ENCODE measurements at places on chromosomes 12 and 14.
A peak's percentile ranks its signal among the peaks of the same experiment; 100 is the strongest.

GRCh38 chr12:131142891-131143657 lies 189.4 kb downstream of the ADGRD1 start:
- no peak for DNase-seq

GRCh38 chr12:116143909-116144308 lies 133.6 kb downstream of the MED13L start:
- no peak for DNase-seq

- DNase-seq, result no peak
Observed at GRCh38 chr12:58242796-58243630, 301.6 kb downstream of the ATP23 start.

DNA sequence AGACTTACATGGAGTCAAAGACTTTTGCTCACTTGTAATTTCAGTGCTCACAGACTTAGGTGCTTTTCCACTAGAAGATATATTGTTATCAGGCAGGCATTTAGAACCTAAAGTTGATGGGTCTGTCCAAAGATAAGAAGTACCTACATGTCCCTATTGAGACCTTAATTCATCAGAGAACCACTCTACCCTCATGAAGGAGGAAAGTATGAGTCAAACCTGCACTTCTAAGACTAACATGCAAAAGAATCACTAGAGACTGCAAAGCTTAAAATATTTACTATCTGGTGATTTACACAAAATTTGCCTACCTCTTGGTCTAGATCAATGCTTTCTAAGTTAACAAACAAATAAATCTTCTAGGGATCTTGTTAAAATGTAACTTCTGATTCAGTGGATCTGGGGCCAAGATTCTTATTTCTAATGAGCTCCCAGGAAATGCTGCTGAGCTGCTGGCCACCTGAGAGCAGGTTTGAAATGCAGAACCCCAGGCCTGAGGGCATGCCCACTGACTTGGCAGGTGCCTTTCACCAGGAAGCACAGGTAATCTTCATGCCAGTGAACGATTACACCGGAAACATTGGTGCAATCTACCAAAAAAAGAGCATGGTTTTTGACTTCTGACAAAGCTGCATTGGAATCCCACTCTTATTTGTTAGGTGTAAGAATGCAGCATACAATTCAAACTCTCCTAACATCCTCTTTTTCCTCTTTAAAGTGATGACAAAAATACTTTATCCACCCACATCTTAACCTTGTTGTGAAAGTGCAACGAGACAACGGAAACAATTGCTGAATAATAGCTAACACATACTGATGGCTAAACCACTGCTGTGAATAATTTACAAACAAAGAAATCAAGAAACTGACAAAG lies 214.2 kb downstream of the ADAMTS20 start:
- DNase-seq, result no peak

- DNase-seq, result peak; percentile 50
Observed at GRCh38 chr12:49331380-49332222, 5.4 kb downstream of the C1QL4 start.

DNA sequence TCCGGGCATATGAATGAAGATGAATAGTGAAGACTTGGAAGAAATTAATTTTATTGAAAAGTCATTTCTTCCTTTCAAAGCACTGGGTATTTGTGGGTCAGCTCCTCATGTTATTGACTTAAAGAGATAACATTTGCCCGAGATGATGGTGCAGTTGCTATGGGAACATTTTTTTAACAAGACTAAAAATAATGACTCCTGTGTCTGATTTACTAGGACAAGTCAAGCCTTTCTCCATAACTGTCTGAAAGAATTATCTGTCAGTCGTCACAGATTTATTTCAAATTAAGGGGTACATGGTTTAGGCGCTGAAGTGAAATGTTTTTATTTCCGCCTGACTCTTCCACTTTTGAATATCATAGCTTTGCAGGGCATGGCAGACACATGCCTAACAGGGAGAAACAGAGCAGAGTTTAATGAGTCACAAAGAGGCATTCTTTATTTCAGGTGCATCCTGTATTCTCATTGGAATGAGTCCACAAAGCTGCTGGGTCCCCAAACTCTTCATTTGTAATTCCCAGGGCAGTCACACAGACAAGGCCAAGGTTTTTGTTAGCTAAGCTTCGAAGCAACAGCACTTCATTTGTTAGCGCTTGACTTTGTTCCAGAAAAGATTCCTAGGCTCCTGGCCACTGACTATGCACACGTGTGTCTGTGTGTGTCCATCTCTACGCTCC lies 4.3 kb upstream of the GPHB5 start:
- no peak for DNase-seq

- peak; percentile 53 for DNase-seq
Observed at GRCh38 chr14:106556665-106557289, 1030.4 kb downstream of the TMEM121 start.

GRCh38 chr12:109064143-109064542 lies 11.8 kb downstream of the USP30 start:
- DNase-seq, result no peak

- no peak for DNase-seq
Observed at GRCh38 chr12:24359418-24359817, 409.9 kb upstream of the SOX5 start.

DNA sequence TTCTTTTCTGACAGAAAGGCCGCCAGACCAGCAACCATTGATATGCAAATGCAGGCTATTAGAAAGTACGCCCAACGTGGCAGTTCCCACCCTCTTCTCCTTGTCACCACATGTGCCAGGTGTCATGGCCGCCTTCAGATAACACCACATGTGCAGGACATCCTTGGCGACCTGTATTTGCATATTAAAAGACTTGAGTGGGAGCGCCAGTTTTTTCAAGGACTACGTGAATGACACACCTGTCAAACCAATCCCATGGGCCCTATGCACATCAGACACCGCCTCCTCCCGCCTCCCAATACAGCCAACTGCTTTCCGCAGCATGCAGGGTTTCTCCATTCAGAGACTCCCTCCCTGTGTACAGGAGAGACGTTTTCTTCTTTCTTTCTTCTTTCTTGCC lies 318.6 kb upstream of the FAR2 start:
- no peak for DNase-seq

GRCh38 chr12:128137140-128137539 lies 129.8 kb upstream of the TMEM132C start:
- DNase-seq, result no peak
